ENCODE measurements at places on chromosomes 11 and 22.

DNA sequence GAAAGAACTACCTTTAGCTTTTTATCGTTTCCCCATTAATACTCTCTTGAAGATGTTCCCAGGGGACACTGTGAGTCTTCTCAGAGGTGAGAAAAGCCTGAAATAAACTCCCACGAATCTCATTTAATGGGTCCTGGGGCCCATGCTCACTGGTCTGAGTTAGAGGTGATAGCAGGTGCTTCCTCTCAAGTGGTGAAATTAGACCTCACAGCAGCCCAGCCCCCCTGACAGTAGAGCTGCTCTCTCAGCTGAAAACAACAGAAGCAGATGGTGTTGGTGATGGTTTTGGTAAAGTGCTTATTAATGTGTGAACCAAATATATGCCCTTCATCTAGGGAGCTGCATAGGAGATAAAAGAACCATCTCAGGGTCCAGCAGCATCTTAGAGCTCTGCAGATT lies 76.8 kb upstream of the VPREB1 start:
- no peak for DNase-seq

GRCh38 chr11:12693479-12694182 lies 19.4 kb downstream of the TEAD1 start:
- no peak for DNase-seq

DNA sequence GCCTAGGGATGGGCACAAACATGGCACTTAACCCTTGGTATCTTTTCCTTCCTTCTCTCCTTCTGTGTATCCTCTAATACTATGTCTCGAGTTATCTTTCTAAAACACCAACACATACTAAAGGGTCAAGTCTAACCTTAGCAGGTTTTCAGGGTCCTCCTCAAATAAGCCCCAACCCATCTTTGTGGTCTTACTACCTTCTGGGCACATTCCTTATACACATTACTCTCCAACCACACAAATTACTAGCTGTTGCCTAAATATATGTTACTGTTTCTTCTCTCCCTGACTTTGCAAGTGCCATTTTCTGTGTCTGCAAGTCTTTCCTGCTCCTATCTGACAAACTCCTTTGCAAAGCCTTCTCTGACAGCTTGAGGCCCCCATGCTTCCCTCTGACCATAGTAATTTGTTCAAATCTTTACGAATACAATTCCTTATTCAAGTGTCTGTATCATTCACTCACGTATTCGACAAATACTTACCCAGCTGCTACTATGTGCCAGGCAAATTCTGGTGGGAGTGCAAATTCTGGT lies 15.8 kb upstream of the NUP160 start:
- no peak for DNase-seq

DNA sequence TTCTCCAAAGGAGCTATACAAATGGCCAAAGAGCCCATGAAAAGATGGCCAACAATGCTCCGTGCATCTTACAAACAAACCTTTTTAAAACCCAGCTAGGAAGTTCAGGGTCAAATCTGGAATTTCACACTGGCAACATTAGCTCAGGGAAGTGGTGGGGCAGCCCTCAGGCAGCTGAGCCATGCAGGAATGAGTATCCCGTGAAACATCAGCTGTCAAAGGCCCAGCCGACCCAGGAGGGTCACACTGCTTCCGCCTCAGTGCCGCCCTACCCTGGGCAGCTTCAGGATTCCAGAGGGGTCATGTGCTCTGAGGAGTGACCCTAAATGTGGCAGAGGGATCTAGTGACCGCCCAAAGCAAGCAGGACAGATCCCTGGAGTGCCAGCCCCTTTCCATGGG lies 73.4 kb downstream of the LINC01488 start:
- DNase-seq, result no peak

- peak; percentile 23 for DNase-seq
Measured at GRCh38 chr11:102495161-102496042, 35.1 kb downstream of the MMP7 start.

Measured in stimulated activated CD4-positive, alpha-beta T cell treated with anti-CD3 and anti-CD28 coated beads, Interleukin-1b, Interleukin-23, amount 100 ng/mL, for 1 hour (primary cell).